ENCODE measurements at places on chromosomes 2 and 18.
A peak's percentile ranks its signal among the peaks of the same experiment; 100 is the strongest.

- no peak for DNase-seq
Measured at GRCh38 chr2:85662899-85663593, 5.0 kb downstream of the SFTPB start.

GRCh38 chr18:55228707-55229106 lies 269.4 kb upstream of the CCDC68 start:
- no peak for DNase-seq

DNA sequence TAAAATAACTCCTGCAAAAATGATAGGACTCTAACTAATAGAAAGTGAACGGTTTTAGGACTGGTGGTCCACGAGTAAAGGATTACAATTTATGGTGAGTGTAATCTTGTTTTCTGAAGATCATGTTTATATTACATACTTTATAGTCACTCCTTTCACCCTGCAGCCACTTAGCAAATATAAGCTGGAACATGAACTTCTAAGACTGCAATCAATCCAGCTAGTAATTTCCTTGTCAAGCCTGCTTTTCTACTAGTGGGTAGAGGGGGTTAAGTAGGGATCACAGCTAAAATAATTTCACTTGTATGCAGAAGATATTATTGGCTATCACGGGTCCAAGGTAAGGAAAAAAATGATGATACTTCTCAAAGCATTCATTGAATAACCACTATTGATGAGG lies 125.5 kb upstream of the NETO1 start:
- DNase-seq, result no peak

DNA sequence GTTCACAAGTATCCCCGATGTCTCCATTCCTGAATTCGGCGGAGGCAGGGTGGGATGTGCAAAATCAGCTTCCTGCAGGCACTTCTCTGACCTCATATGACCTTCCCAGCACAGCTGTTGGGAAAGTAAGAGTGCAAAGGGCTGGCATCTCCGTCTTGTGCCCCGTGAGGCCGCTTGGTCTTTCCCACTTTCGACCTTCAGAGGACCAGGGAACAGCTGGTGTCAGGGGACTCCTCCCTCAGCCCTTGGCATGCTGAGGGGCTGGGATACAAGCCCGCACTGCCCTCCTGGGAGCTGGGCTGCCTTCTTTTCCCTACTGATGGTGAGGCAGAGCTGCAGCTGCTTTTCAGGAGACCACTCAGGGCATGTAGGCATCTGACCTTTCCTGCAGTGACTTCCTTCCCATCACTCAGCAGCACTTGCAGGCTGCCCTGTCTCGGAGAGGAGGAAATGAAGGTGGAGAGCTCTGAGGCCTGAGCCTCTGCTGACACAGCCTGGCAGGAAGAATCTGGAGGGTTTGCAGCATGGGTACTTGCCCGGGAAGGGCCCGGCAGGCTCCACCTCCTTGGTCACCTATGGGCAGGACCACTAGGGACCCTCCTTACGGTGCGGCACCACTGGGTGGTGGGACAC lies 277.2 kb upstream of the HS6ST1 start:
- DNase-seq, result no peak

GRCh38 chr18:36770315-36770946 lies 58.4 kb downstream of the TPGS2 start:
- DNase-seq, result no peak

DNA sequence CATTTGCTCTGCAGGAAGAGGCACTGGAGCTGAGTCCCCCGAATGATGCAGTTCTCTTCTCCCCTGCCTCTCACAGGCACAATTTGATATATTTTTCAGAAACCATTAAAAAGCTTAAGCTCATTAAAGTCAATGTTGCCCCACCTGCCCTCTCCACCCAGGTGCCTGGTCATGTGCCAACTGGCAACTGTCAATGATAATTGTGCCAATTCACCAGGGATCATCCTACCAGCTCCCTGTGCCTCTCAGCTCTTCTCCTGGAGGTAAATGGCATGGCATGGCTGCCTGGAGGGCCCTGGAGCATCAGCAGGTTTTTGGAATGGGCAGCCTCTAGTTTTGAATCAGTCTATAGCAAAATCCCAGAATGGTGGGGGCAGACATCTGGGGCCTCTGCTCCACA lies 279.6 kb upstream of the ID2 start:
- DNase-seq, result peak; percentile 27

- no peak for DNase-seq
Measured at GRCh38 chr2:71849607-71850305, 297.9 kb downstream of the CYP26B1 start.

DNA sequence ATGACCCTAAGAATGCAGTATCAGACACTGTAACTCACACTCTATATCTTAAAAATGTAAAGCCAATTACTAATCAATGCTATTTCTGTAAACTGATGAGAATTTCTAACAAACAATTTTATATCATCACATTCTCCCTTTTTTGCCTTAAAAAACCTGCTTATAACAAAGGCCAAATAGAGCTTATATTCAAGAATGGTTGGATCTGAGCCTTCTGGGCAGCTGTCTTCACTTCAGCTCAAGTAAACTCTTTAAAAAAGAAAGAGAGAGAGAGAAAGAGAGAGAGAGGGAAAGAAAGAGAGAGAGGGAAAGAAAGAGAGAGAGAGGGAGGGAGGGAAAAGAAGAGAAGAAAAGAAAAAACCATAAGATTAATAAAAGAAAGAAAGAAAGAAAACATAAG lies 231.8 kb downstream of the KCNE4 start:
- no peak for DNase-seq

DNA sequence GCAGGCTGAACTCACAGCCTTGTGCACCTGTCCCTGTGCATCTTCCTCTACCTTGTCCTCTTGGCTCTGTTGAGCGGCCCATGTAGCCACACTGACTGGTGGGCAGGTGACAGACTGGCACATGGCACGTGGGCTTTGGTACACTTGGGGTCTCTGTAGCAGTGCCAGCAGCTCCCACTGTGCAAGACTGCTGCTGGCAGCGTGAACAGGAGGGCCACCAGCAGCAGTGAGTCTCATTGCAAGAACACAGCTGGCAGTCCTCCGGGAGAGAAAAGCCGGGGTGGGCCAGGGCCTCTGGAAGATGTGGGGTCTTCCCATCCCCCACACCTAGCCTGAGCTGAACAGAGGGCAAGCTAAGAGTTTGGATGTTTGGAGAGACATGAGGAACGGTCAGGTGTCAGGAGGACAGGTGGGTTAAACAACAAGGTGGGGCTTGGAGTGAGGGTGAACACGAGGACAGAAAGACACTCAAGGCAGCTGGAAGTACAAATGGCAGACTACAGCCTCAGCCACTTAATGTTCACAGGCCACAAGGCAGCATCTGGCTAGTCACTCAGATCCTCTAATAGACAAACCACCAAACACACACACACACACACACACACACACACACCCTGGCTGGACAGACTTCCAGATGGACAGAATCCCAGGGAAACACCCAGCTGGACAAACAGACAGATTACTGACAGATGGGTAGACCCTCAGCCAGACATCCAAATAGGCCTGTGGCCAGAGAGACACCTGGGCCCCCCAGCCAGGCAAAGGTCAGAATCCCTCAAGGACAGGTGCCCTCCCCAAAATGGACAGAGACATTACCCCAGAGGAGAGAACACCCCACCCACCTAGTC lies 2.3 kb upstream of the PTPN18 start:
- no peak for DNase-seq

DNA sequence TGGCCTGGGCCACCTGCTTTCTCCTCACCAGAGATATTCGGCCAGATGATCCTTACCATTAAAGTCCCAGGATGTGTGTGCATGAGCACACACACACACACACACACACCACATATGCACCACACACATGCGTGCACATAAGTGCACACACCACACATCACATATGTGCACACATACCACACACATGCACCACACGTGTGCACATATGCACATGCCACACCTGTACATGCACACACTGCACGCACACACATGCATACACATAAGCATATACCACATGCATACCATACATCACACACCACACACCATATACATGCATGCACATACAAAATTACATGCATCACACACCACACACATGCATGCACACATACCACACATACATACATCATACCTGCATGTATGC lies 38.7 kb downstream of the RPL37A start:
- DNase-seq, result no peak

DNA sequence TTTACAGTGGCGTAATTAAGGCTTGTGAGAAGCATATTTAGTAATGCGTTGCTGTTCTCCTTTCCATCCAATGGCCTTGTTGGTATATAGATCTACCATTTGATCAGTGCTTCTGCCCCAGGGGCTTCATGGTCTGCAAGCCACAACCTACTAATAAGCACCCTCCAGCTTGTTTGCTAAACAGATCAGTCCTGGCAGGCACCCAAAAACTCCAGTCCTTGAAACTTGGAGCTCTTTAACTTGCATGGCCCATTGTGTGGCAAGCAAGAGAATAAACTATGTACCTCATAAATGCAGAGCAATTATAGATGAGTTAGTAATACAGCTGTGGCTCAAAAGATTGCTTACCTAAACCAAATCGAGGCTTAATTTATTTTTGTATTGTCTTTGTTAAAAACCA lies 158.5 kb downstream of the FTCDNL1 start:
- peak; percentile 90 for DNase-seq

- DNase-seq, result no peak
Measured at GRCh38 chr2:176885001-176885643, 327.5 kb upstream of the HNRNPA3 start.

DNA sequence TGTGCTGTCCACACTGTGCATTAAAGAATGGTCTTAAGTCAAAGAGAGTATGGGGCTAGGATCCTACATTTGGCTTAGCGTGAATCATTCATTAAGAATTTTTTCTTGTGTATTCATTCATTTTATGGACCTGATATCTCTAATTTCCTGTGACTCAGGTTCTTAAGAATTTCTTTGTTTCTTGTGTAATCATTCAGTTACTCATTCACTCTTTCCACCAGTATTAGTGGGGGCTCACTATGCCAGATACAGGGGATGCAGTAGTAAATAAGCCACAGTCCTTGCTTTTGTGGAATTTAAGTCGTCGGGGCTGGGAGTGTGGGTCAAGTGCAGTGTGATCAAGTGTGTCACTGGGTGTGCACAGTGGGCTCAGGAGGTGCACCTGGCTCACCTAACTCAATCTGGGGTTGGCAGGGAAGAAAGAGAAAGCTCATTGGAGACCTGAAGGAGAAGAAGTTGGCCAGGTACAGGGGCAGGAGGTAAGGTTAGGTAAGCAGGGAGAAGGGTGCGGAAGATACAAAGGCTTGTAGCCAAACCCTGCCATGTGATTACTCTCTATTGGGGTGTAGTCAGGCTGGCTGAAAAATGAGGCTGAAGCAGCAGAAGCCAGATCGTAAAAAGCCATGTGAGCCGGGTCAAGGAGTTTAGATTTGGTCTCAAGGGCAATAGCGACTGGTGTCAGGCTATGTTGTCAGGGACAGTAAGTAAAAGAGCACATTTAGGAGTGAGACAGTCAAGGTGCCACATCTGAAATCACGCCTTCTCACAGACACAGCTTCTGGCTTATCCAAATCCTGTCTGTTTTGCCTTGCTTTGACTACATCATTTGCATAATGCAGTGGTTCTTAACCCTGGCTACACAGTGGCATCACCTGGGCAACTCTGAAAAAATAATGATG lies 67.2 kb downstream of the KCTD1 start:
- DNase-seq, result no peak

DNA sequence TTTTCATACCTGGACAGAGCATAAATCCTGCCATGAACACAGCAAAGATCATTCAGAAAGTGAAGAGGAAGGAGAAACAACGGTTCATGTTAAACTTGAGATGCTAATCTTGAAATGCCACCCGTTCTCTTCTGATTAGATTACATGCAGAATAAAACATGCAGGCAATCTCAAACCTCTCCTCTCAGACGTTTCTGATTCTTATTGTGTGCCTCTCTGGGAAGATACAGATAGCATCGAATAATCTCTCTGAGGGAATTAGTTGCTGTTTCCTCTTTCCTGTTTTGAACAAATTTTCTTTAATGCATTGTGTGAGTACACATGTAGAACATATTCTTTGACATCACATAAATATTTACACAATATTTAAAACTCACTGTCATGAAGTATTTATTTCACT lies 313.4 kb downstream of the PRKCE start:
- DNase-seq, result no peak

DNA sequence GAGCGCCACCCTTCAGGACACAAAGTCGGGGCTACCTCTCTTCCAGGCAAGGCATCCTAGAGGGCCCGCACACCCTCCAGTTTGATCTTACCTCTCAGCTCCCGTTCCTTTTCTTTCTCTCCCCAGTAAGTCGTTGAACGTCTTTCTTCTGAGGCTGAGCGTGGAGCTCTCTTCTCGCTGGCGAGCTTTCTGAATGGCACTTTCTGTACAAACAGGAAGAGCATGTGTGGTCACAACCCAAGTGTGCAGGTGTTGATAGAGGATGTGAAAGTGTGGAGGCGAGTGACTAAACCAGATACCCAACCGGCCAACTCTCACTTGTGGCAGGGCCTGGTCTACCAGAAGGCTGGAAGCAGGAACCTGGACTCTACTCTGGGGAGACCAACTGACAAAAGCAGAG lies at the start of gene AFF3:
Gene AFF3, minus strand, starts transcription at position 198 of the 400 bp plus-strand sequence. CDS start 38,136 bp downstream, outside the sequence.
- DNase-seq, result no peak

DNA sequence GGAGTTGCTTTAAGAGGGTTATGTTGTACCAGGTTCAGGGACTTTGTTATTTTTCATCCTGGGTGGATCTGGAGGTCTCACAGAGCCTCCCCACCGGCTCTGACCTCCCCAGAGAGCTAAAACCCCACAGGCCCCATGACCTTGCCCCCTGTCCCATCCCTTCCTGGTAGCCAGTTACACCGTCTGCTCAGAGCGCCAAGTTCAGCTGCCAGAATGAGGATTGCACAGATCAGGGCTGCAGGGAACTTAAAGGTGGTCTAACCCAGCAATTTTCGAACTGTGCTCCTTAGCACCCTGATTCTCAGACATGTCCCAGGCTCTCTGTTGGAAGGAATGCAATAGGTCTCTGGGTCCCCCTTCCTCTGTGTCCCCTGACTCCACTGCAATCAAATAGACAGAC lies 32.1 kb downstream of the ATOH8 start:
- no peak for DNase-seq

- DNase-seq, result no peak
Measured at GRCh38 chr2:74076074-74076470, 71.6 kb downstream of the BOLA3 start.

DNA sequence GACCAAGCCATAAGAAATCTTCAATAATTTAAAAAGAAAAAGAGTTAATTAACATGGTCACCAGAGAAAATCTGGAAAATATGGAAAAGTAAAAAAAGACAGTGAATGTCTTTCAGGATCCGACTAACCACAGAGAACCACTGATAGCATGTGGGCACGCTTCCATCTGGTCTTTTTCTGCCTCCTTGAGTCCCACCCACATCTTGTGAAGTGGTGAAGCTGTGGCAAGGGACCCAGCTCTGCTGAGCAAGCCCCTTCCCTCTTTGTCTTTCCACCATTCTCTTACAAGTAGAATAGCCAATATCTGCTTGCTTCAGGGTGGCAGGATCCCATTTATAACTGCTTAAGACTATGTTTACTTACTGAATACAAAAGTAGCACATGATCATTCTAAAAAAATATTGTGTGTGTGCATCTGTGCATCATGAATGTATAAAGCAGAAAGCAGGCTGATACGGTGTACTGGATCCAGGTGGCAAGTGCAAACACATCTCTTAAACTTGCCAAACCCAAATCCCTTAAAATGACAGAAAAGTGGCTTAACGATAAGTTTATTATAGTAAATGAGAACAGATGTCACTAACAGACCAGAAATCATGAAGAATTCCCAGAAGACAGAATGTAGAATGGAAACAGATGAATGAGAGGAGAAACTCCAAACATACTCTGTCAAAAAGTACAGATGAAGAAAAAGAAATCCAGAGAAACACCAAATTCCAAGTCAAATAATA lies 52.3 kb downstream of the FOXI3 start:
- DNase-seq, result no peak
